Astrocyte (in vitro differentiated cells and primary cell): ENCODE measurements at places on chromosomes 7 and 10. TPM values are rescaled to one million over a fixed set of nuclear protein-coding genes. Genes with fewer than 3 reads are reported as not detected.
A peak's percentile ranks its signal among the peaks of the same experiment; 100 is the strongest.

- no peak for DNase-seq
Observed at GRCh38 chr7:120021085-120021484, 251.9 kb upstream of the KCND2 start.

The PPP1R17 gene
- not detected in 2 replicates for total RNA-seq

DNA sequence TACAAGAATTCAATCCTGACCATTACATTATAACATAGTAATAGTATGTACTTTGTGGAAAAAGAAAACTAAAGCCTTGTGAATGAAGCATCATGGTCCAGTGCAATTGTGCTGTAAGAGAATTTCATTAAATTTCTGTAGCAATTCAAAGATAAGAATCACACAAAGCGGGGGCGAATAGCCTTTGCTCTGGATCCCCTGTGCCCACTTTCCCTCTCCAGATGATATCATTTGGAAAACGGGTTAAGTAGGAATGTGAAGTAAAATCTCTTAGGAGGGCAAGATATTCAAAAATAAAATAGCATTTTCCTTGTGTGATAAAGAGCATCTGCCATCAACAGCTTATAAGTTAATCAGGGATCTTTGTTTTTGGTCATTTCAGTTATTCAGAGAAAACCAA is 177.1 kb downstream of the CHRM2 start:
- DNase-seq = no peak

DNA sequence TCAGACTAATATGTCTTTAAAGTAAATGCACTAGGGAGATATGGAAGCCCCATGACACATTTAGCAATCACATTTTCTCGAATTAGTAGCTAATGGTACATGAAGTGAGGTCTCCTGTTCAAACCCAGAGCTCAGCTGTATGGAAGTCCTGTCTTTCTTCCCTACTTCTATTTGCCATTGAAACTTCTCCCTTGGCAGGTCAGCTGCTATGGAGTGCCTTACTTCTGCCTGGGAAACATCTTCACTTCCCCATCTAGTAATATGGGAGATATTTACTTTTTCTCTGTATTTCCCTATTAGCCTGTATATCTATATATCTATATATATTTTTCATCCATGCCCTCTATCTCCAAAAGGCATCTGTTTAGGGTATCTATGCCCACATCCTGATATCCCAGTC is 225.3 kb upstream of the INHBA start:
- no peak for DNase-seq

DNA sequence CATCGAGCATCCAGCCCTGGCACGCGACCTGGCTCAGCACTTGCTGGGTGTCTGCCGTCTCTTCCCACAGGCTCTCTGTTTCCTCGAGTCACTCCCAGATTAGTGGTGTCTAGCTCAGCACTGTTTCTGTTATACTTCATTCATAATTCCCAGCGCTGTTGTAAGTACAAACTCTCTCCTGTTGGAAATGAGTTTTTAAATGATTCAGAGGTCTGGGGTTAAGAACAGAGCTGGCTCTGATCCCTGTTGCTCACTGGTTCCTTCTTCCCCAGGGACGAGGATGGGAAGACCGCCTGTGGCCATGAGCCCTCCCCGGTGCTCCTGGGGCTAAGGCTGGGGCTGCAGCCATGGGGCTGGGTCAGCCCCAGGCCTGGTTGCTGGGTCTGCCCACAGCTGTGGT is 17.3 kb upstream of the C10orf95 start:
- no peak for DNase-seq

GRCh38 chr10:88994019-88994418 is 3.4 kb downstream of the FAS start:
- DNase-seq = peak; percentile 54

DNA sequence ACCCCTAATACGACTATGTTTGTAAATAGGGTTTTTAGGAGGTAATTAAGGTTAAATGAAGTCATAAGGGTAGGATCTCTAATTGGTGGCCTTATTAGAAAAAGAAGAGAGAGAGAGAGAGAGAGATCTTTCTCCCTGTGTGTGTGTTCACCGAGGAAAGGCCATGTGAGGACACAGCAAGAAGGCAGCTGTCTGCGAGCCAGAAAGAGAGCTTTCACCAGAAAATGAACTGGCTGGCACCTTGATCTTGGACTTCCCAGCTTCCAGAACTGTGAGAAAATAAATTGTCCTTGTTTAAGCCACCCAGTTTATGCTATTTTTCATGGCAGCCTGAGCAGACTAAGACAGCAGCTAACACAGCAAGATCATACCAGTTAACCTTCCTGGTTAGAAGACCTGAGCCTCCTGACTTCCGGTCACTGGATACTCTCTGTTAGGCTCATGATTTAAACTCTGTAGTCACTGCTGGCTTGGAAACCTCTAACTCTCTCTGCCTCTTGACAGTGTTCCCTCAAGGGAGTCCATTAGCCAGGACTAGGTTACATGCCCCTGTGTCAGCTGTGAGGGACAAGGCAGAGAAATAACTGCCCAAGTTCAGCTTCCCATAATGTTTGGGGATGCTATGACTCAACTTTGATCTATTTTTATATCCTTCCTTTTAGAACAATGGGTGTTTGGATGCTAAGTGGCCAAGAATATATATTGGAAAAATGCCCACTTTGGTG is 102.3 kb downstream of the DYNC1I1 start:
- no peak for DNase-seq

DNA sequence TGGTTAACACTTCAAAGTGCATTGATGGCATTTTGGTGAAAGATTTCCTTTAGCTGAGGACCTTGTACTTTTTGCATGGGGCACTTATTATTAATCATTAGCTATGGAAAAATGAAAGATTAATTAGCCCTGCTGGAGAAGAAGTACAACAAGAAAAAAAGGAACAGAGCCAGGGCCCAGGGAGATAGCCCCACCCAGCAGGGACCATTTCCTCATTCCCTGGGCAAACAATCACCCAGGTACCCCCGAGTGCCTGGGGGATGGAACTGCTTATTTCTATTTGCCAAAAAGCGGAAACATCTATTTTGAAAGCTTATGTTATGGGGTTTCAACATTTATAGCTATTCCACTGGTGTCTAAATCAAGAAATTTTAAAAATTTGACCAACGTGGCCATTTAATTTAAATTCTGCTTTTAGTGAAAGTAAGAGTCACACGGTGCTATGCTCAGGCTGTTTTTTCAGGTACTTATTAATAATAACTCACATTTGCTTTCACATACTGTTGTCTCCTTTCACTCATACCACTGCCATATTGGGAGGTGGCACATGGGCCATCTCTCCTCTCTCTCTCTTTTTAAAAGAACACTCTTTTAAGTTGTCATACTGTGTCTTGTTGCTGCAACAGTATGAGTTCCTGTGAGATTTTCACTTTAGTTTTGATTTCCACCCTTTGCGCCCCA is 143.6 kb upstream of the KIF5B start:
- no peak for DNase-seq

The ITIH5 gene
- 3.7 and 4.0 TPM in 2 replicates for total RNA-seq

The GATA3 gene
- total RNA-seq = 11.8 and 17.6 TPM in 2 replicates

The ITGB8 gene
- 10.8 and 11.1 TPM in 2 replicates for total RNA-seq

The IFT22 gene
- 20.9 and 23.5 TPM in 2 replicates for total RNA-seq

GRCh38 chr10:72847681-72848080 is 45.9 kb upstream of the OIT3 start:
- no peak for DNase-seq

DNA sequence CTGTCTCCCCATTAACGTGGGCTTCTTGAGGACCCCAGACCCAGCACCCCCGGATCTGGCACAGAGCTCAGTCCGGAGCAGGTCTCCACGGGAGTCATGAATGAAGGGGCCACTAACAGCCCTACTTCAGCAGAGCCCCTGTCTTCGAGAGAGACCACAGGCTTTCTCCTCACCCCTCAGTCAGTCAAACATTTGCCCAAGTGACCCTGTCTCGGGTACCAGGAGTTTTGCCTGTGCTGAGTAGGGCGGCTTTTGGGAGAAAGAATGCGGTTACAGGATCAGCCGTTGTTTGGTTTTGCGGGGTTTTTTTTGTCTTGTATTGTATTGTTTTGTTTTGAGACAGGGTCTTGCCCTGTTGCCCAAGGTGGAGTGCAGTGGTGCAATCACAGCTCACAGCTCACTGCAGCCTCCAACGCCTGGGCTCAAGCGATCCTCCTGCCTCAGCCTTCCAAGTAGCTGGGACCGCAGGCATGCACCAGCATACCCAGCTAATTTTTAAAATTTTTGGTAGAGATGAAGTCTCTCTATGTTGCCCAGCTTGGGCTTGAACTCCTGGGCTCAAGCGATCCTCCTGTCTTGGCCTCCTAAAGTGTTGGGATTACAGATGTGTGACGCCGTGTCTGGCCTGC is 16.5 kb downstream of the ADAP1 start:
- no peak for DNase-seq

GRCh38 chr7:30142710-30143109 is 7.9 kb downstream of the MTURN start:
- peak; percentile 74 for DNase-seq

GRCh38 chr7:41367967-41368882 is 334.7 kb downstream of the INHBA start:
- no peak for DNase-seq

DNA sequence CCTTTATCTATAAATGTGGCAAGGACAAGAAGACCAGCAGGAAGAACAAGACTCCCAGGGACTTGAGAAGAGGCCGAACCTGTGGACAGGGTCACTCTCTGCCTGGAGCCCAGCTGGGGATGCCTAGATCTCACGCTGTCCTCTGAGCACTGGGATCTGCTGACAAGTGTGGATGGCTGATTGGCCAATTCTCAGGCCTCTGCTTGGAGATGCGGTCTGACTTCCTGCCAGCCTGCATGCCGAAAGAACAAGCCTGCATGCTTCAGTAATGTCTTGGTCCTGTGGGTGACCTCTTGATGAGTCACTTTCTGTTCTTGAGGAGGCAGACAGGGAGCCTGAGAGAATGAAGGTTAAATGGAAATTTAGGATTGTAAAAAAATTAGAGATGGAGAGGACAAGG is 84.7 kb downstream of the TMEM178B start:
- peak; percentile 99 for DNase-seq

- no peak for DNase-seq
Observed at GRCh38 chr10:5079836-5080235, 14.4 kb upstream of the AKR1C3 start.

GRCh38 chr10:8410506-8410905 is 356.0 kb downstream of the GATA3 start:
- no peak for DNase-seq

DNA sequence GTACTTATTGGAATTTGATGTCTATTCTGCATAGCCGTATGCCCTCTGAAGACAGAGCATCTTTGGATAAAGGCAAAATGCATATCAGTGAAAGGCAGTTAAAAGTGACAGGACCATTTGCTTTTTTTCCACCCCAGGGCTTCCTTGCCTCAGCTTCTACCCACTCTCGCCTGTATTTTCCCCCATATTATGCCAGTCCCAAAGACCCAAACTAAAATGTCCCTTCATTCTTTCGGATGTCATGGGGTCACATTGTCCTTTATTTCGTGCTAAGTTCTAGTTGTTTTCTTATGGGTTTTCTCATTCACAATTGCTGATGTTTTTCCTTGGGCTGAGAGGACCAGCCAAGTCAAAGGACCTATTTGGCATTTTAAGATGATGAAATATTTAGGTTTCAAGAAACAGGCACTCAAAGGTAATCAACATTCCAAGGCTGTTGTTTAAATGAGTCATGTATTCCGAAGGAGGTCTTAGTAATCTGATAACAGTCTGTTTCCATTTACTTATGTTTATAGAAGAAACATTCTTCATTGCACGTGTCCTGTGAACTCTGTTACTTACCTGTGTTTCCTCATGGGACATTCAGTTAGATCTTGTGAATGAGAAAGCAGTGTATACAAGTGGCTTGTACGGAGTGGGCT is 74.1 kb downstream of the DNAH11 start:
- DNase-seq = peak; percentile 72

DNA sequence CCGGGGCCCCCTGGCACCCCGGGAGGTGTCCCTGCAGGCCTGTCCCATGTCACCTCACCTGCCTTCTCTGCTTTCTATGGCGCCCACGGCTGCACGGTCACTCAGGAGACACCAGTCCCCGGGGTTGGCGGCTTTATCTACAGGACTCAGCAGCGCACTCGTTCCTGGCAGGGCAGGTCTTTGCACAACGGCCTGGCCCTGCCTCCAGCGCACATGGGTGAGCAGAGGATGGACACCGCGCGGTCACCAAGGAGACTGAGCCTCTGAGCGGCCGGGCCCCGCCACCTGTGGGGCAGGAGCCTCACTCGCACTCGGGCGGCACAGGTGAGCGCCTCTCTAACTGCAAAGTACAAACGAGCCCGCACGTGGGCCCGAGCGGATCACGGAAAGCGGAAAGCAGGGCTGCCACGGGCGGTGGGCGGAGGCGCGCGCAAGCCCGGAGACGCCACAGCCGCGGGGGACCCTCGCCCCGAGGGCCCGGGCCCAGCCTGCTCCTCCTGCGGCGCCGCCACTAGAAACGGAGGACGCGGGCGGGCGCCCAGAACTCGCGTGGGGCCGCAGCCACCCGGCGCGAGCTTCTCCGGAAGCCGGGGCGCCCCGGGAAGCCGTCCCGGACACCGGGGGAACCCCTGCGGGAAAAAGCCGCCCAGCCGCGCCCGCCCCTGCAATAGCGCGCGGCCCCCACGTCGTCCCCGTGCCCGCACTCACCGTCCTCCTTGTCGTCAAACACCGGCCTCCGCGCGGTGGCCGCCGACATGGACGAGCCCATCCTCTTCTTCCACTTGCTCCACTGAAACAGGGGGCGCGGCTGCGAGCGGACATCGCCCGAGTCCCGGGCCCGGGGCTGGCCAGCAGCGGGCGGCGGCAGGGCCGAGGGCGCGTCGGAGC is 642 bp downstream of the STK32C start:
- no peak for DNase-seq

GRCh38 chr7:155520114-155520513 is 26.2 kb downstream of the CNPY1 start:
- DNase-seq = no peak
